WTC11 (cell line): ENCODE measurements at places on chromosomes 13 and 19. TPM values are rescaled to one million over a fixed set of nuclear protein-coding genes. Genes with fewer than 3 reads are reported as not detected.

OR7D2 gene
- total RNA-seq: not detected in 3 replicates

AZU1 gene
- 1.2 to 3.3 TPM (median 2.5 TPM) in 3 replicates for total RNA-seq

IFNL1 gene
- total RNA-seq: not detected in 3 replicates

ADPRHL1 gene
- 1.0 to 1.5 TPM (median 1.4 TPM) in 3 replicates for total RNA-seq

TMPRSS9 gene
- 0.37 to 0.57 TPM (median 0.55 TPM) in 3 replicates for total RNA-seq

ELL gene
- 11.6 to 17.3 TPM (median 13.1 TPM) in 3 replicates for total RNA-seq

DACT3 gene
- total RNA-seq: 1.8 to 1.9 TPM (median 1.8 TPM) in 3 replicates

CYP2A7 gene
- 0.21 TPM in 1 of 3 replicates, not detected in the others for total RNA-seq

FUT2 gene
- 5.9 to 6.8 TPM (median 6.5 TPM) in 3 replicates for total RNA-seq

ZNF626 gene
- 15.5 to 24.4 TPM (median 17.6 TPM) in 3 replicates for total RNA-seq

ZNF417 gene
- 21.4 to 22.6 TPM (median 21.5 TPM) in 3 replicates for total RNA-seq

ZNF112 gene
- total RNA-seq: 2.0 to 2.5 TPM (median 2.5 TPM) in 3 replicates

CASP14 gene
- total RNA-seq: not detected in 3 replicates
